ENCODE measurements at places on chromosomes 4 and X.

GRCh38 chr4:99504804-99505502 is 5.9 kb upstream of the C4orf17 start:
- no peak for DNase-seq

GRCh38 chr4:77854431-77855111 is 8.1 kb upstream of the MRPL1 start:
- DNase-seq = no peak

- no peak for DNase-seq
Measured at GRCh38 chr4:2786794-2787229, 6.1 kb upstream of the SH3BP2 start.

DNA sequence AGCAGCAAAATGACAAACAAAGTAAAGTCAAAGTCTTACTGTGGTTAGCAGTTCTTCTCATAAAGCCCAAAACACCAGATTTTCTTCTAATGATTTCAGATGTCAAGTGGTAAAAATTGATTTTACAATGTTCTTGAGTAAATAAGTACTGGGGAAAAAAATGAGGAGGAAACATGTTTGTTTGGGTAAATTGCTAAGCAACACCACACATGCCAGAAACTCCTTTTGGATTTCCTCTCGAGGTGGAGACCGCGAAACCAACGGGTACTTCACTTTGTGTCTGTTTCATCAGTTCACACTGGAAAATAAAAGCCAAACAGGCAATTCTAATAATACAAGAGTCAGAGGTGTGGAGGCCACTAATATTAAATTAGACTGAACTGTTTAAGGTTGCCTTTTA is 4.6 kb upstream of the PKD2 start:
- DNase-seq = peak; percentile 27

GRCh38 chr4:68489338-68489737 is 42.1 kb downstream of the TMPRSS11E start:
- no peak for DNase-seq

DNA sequence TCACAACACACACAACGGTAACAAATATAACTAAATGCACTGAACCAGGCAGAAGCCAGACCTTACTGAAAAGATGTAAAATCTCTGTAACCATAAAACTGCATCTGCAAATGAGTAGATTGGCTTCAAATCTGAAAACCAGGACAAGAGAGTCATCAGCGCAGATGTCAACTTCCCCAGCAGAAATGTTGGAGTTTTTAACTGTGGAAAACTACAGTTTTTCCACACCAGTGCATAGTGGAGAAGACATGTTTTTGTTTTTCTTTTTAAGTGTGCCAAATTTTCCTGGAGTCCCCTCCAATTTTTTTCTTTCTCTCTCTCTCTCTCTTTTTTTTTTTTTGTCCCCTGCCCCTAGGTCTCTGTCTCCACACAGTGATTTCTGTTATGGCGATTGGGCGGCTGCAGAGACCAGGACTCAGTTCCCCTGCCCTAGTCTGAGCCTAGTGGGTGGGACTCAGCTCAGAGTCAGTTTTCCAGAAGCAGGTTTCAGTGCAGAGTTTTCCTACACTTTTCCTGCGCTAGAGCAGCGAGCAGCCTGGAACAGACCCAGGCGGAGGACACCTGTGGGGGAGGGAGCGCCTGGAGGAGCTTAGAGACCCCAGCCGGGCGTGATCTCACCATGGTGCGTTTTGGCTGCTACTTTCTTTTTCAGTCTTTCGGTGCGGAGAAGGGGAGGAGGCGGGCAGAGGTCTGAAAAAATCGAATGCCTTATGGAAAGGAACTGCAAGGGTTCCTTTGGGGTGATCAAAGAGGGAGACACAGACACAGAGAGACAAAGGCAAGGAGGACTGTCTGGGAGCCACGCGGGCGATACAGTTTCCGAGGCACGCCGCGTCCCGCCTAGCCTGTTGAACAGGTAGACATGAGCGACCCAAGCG is at the start of gene GUCY1A1:
GUCY1A1 (plus strand) TSS at position 505 of the 878 bp plus-strand sequence. CDS start 30,020 bp downstream, outside the sequence.
- peak; percentile 20 for DNase-seq

DNA sequence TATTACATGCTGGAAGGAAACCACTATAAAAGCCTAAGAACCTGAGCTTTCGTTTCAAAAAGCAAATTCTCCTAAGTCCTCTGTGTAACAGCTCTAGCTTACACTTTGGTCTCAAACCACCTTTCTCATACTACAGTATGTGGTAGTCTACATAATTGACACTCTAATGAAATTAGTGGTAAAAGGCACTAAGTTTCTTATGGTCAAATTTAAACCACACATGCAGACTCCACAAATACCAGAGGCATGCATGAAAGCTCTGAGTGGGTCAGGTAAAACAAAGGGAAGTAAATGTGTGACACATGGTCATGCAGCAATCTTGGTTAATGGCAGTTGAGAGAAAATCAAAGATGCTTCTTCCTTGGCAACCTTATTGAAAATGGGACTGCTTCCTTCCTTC is 187.8 kb downstream of the CCNG2 start:
- DNase-seq = no peak

GRCh38 chr4:151031831-151032605 is 16.9 kb upstream of the LRBA start:
- DNase-seq = peak; percentile 38

DNA sequence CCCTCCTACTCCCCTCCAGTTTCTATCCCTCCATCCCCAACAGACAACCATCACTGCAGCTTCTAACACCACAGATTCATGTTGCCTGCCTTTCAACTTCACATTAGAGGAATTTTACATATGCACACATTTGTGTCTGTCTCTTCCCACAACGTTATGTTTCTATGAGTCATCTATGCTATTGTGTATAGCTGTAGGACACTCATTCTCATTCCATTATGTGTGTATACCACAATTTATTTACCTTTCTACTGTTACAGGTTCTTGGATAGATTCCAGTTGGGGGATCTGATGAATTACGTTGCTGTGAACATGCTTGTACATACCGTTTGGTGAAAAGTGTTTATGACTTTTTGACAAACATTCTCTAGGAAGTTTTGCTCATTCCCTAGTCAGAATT is 58.8 kb upstream of the TRPC3 start:
- DNase-seq = peak; percentile 68

- DNase-seq = peak; percentile 28
Measured at GRCh38 chr4:52019936-52020657, at the start of gene LRRC66. LRRC66 (minus strand) TSS chr4:52020363; CDS start chr4:52017613, 2,750 bp downstream.

- peak; percentile 53 for DNase-seq
Measured at GRCh38 chr4:83208371-83209365, 75.9 kb downstream of the COQ2 start.

GRCh38 chr4:102693262-102693850 is 67.4 kb downstream of the MANBA start:
- no peak for DNase-seq

DNA sequence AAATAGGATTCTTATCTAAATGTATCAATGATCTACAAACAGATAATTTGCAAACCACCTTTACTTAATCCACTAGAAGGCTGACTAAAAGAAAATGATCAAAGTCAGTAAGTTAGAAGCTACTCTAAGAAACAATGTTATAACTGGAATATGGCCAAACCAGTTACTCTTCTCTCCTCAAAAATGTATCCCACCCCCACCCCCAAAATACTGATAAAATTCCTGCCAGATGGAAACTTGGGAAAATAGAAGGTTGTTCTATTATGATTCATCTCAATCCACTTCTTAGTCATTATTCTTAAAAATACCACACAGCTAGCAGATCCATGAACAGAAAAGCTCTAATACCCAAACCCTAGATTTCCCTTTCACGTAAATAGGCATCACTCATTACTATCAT is 206.4 kb downstream of the KLHL13 start:
- DNase-seq = no peak

DNA sequence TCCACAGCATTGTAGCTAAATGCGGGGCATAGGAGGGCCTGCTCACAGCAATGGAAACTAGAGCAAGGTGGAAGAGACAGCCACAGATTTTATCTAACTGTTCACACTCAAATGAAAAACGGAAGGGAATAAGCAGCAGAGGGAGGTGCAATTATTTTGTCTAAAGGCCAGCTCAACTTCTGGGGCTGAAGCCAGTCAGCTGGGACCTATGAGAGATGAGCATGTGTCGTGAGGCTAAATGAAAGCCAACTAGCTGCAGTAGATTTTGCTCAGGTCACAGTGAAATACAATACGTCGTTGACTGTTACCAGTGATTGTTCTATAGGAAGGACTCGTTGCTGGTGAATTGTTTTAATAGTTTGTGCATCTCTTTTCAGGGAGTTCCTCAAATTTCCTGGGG is 26.4 kb upstream of the FGFBP2 start:
- no peak for DNase-seq

- DNase-seq = no peak
Measured at GRCh38 chr4:183969596-183969995, 64.5 kb downstream of the STOX2 start.

DNA sequence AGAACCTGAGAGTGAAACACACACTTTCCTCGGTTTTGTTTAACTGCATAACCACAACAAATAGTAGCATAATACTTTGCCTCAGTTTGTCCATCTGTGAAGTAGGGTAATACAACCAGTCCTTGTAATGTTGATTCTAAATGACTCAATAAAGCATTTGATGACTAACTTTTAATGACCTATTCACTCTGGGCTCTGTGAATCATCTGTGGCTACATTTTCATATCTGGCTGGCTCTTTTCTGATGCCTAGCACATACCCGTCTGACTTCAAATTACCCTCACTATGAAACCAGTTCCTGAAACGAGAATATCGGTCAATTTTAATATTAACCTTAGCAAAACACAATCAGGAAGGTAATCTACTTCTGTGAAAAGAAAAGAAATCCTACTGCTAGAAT is 151.0 kb downstream of the SH2D1A start:
- no peak for DNase-seq

GRCh38 chr4:76011700-76012387 is 4.5 kb upstream of the CXCL9 start:
- DNase-seq = peak; percentile 92

- DNase-seq = no peak
Measured at GRCh38 chr4:29046781-29047180, 1673.4 kb upstream of the PCDH7 start.

- DNase-seq = peak; percentile 41
Measured at GRCh38 chr4:24551492-24552289, 32.7 kb downstream of the DHX15 start.

- no peak for DNase-seq
Measured at GRCh38 chr4:110898290-110898689, 275.4 kb upstream of the PITX2 start.

GRCh38 chr4:10841697-10842096 is 157.1 kb upstream of the CLNK start:
- DNase-seq = no peak

DNA sequence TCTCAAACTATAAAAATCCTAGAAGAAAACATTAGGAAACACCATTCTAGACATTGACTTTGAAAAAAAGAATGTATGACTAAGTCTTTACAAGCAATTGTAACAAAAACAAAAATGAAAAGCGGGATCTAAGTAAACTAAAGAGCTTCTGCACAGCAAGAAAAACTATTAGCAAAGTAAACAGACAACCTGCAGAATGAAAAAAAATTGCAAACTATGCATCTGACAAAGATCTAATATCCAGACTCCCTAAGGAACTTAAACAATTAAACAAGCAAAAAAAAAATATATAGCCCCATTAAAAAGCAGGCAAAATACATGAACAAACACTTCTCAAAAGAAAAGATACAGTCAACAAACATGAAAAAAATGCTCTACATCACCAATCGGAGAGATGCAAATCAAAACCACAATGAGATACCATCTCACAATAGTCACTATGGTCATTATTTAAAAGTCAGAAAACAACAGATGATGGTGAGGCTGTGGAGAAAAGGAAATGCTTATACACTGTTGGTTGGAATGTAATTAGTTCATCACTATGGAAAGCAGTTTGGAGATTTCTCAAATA is 168.1 kb downstream of the EPHA5 start:
- DNase-seq = no peak

GRCh38 chr4:170414961-170415360 is 325.2 kb upstream of the AADAT start:
- DNase-seq = peak; percentile 7

DNA sequence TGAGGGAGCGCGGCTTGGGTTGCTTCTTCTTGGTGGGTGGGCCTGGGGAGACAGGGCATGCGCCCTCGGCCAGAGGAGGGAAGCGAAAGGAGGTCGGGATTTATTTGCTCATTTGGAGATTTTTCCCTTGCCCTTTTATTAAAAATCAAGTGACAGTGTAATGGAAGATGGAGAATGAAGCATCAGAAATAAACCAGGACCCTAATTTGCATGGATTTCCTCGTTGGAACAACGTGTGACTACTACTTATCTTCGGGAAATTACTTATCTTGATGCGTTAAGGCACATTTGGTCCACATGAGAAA is 709 bp upstream of the CLOCK start:
- no peak for DNase-seq

- DNase-seq = no peak
Measured at GRCh38 chr4:43651991-43652390, 759.5 kb downstream of the GRXCR1 start.

- DNase-seq = no peak
Measured at GRCh38 chrX:133249266-133250058, 31.3 kb upstream of the TFDP3 start.

GRCh38 chr4:92387459-92388069 is 83.8 kb downstream of the GRID2 start:
- DNase-seq = no peak

DNA sequence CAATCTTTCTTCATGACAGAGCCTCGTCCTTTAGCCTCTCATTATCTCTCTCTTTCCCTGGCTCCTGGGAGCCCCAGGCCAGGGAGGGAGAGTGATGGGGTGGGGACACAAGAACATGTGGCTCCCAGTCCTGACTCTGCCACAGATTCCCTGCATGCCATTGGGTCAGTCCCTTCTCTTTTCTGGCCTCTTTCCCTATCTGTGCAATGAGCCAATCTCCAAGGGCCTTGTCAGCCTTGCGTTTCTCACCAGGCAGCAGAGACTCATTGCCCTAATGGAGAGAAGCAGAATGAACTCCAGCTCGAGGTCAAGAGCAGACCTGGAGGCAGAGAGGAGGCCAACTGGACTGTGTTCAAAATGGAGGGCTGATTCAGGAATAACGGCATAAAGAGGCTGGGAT is 38.4 kb upstream of the PJA1 start:
- DNase-seq = no peak

DNA sequence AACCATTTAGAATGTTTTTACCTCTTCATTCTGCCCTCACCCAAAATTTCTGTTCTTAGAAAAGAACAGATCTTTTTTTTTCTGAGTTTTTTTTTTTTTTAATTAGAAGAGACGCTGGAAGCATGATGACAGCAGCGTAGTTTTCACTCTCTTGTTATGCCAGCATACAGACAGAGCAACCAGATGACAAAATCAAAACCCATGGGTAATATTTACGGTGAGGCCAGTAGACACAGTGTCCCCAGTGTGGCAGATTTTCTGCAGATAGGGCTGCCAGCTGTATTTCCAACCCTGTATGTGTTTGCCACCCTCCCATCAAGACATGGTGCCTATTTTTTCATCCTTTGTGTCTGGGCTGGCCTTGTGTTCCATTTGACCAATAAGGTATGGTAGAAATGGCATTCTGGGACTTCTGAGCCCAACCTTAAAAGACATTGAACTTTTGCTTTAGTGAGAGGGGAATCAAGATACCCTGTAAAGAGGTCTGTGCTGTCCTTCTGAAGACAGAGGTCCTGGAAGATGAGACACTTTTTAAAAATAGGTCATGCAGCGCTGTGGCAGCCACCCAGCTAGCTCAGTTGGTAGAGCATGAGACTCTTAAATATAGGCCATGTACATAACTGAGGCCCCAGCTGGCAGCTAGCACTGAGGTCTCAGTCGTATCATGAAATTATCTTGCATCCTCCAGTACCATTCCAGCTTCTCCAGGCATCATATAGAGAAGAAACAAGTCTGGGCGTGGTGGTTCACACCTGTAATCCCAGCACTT is 6.7 kb upstream of the ZNF41 start:
- no peak for DNase-seq
